ENCODE measurements at places on chromosomes 2 and 18. TPM values are rescaled to one million over a fixed set of nuclear protein-coding genes. Genes with fewer than 3 reads are reported as not detected.

The EFHD1 gene
- 51.5 TPM for polyA plus RNA-seq

The POTEJ gene
- 6.0 TPM for polyA plus RNA-seq

The ZNF514 gene
- polyA plus RNA-seq, result 21.9 TPM

The NXPH2 gene
- polyA plus RNA-seq, result 0.63 TPM

GRCh38 chr18:73688851-73689711 lies 458.6 kb downstream of the FBXO15 start:
- no peak for DNase-seq

- DNase-seq, result peak; percentile 78
These were observed 2.1 kb downstream of the GULP1 start for GRCh38 chr2:188293601-188294351.

- DNase-seq, result no peak
These were observed 190.3 kb downstream of the C1D start for GRCh38 chr2:67872481-67872880.
